ENCODE measurements at places on chromosomes 5 and 9.

DNA sequence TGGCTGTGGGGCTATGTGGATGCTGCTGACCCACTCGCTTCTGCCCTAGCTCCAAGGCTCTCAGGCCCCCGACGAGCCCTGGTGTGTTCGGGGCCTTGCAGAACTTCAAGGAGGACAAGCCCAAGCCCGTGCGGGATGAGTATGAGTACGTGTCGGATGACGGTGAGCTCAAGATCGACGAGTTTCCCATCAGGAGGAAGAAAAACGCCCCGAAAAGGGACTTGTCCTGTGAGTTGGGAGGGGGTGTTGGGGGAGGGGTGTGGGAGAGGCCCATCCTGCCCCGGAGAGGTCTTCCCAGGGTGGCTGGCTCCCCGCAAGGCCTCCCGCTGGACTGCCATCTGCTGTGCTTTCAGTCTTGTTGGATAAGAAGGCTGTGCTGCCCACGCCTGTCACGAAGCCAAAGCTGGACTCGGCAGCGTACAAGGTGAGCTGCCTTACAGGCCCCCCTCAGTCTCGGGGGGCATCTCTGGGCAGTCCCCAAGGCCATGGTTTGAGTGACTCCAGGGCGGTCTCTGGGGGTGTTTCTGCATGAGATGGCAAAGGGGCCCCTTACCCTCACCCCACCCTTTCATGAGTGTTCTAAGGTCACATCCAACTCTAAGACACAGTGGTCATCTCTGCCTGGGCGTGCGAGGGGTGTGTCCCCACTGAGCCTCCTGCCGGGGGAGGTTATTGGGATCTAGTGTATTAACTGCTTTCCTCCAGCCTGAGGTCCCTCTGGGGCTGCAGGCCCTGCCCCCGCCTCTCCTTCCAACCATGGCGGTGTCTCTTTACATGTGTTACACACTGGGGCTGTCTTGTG is 89.5 kb downstream of the PHF2 start:
- no peak for DNase-seq

DNA sequence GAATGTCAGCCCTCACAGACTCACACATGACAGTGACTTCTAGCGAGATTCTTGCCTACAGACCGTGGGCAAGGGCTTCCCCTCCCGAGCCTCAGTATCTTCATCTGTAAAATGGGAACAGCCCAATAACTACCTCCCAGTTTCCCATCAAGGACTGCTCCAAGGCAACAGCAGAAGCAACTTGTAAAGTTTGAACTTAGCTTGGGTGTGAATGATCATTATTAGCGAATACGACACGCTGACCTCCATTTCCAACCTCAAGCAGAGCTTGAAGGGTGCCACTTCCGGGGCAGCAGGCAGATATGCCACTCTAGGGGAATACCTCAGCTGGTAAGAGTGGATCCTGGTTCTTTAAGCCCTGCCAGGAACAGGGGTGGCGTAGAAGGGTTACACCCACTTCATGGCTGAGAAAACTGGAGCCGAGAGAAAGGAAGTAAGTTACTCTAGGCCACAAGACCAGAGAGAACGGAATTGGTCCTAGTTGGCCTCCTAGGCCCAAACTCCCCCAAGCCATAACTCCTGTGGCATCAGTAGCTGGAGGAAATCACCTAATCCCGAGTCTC is 2.0 kb downstream of the RNF44 start:
- DNase-seq: no peak

DNA sequence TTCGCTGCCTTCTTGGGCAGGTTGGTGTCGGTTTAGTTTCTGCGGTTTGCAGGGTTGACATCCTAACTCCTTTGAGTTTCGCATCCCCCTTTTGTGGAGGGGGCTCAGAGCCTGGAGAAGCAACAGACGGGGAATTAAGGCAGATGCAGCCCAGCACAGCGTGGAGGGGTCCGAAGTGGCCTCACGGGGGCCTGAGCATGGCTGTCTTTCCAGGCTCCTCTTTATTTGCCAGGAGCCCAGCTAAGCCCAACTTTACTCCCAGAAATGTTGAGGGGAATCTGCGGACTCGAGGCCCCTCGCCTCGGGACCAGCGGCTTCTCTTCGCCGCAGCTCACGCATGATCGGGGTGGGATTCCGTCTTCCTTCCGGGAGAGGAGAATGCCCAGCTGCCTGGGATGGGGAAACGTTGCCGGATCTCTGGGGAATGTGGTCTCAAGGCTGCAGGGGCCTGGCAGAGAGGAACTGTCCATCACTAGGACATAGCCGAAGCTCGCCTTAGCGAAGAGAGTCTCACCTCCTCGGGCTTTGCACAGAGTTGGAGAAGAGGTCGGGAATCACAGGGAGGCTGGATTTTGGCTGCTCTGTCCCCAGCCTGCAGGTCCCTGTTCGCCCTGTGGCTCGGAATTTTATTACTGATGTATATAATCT is 1.3 kb downstream of the RAI14 start:
- no peak for DNase-seq

DNA sequence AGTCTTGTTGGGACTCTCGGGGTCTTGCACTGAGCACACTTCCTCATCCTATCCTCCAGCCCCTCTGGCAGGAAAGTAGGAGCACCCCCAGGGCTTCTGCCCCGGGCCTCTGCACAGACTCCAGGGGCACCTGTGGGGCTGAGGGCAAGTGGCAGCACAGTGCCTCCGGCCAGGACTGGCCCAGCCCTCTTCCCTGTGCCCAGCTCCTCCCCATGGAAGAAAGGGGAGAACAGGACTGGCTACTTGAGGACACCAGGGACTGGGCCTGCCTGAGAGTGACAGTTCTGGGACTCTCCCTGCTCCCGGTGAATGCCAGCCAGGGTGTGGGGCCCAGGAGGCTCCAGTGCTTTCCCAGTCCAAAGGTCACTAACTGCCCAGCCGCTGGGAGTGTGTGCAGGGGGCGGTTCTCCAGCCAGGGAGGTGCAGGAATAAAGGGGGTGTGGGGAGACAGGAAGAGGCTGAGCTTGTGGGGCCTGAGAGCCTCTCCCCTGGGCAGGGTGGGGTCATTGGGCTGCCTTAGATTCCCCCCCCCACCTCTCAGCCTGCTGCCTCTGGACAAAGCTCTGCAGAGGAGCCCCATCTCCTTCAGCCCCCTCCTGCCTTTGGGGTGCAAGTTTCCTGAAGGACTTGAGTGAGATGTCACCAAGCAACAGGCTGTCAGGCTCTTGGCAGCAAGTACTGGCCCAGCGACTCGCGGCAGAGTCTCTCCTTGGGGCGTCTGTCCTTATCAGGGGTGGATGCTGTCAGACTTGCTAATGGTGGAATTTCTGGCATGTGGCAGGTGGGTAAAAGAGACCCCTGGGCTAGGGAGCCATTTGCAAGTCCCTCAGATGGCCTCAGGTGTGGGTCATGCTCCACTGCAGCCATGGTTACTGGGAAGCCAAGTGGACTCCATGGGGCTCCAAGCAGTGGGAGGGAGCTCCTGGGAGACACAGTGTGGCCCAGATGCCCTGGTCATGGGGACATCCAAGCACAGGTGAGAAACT is 19.1 kb upstream of the JADE2 start:
- no peak for DNase-seq

GRCh38 chr5:61631438-61631941 is 299.4 kb downstream of the ZSWIM6 start:
- no peak for DNase-seq

DNA sequence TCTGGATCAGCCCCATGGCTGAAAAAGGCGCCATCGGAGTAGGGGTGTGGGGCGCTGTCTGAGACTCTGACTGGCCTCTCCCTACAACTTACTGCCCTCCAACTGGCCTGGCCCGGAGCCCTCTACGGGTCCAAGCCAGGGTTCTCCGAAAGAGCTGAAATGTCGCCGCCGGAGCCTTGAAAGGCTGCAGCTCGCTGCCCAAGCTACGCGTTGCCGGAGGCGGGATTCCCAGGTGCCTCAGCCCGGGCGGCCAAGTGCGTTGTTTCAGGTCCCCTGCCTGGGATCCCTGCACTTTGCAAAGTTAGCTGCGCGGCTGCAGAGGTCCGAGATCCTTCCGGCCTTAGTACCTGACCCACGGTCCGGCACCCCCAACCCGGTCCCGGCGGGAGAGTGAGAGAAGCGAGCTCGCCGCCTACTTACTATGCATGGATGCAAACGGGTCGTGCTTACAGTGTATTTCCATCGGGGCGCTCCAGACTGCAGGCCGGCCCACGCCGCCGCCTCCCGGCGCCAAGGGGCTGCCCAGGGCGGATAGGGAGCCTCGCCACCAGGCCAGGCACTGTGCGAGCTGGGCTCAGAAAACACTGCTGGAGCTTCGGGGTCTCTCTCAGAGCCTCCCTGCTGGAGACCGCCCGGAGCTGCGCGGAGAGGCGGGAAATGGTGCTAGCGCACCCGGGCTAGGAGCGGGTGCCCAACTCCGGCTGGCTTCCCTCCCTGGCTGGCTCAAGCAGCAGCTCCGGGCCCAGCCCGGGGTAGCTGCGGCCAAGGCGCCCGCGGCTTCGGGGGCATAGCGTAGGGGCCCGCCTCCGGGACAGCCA is 7.7 kb downstream of the PAX5 start:
- no peak for DNase-seq

- DNase-seq: no peak
These were observed 1077.7 kb upstream of the SEMA6A start for GRCh38 chr5:117652036-117652957.

DNA sequence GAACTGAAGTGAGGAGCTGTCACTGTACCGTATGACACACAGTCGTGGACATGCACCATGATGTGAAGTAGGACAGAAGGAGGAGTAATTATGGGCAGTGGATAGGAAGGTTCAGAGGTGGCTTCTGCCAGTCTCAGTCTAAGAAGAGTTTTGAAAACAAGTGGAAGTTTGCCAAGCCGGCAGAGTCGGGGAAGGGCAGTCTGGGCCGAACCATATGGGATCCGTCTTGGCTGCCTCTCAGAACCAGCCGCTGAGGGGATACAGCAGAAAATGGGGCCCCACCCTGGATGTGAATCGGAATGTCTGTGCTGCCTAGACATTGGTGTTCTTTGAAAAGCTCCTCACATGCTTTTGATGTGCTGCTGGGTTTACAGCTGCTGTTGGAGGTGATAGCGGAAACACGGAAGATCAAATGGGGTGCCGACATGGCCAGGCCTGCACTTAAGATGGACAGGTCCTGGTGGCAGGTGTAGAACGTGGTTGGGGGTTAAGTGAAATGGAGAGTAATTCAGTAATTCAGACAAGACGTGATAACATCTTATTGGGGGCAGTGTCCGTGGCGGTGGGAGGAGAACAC is 11.2 kb downstream of the SNX18 start:
- DNase-seq: no peak

- DNase-seq: no peak
These were observed 32.0 kb downstream of the SMIM15 start for GRCh38 chr5:61130289-61130688.

DNA sequence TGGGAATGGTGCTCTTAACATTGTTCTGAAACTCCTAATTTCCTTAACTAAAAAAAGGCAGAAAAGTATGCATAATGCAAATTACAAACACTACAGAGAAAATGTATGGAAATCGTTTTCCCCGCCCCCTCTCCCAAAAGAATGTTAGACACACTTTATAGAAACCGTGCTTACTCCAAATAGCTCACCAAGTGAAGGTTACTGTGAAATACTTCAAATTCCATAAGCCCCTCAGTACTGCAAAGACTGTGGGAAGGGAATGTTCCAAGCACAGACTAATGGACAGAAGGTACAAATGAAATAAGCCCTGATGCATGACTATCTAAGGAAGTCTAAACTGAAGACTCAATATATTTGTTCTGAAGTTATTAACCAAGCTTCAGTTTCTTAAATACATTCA is 12.5 kb downstream of the MAPKAP1 start:
- no peak for DNase-seq
